ENCODE measurements at places on chromosomes 7 and 10. TPM values are rescaled to one million over a fixed set of nuclear protein-coding genes. Genes with fewer than 3 reads are reported as not detected.
A peak's percentile ranks its signal among the peaks of the same experiment; 100 is the strongest.

NPY4R gene
- polyA plus RNA-seq: not detected

DNA sequence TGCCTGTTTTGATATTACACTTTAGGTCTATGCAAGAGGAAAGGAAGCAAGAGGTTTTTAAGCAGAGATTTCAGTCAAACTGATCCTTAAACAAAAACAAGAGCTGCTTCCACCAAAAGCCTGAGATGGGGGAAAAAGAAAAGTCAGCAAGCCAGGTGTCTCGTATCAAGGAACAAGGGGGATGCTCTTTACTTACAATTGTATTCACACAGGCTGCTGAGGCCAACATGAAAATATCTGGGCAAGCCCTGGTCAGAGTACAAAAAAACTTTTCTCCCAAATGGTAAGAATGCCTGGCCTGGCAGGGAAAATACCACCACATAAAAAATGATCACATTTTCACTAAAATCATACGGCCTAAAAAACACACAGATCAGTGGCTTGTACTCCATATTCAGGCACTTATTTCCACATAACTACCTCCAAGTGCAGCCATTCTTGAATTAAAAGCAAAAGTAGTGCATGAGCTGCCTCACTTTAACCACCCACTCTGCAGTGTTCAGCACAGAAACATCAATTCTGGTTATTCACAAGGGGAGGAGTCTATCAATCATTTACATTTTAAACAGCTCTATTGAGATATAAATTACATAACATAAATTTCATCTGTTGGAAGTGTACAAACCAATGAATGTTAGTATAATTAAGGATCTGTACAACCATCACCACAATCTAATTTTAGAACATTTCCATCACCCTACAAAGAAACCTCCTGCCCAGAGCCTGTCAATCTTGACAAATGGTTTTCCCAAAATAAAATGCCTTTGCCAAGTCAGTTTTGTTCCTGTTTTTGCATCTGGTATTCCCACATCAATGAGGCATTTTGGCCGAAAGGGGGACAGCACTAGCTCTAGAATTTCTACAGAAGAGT is 70.2 kb downstream of the GRB10 start:
- no peaks in the 10 kb centered on the region for H3K36me3 ChIP-seq
- no peak for DNase-seq
- no peak overlapping the region for H3K27ac ChIP-seq
- H3K27me3 ChIP-seq: no peaks in the 10 kb centered on the region
- no peaks in the 10 kb centered on the region for H3K4me1 ChIP-seq
- H3K4me3 ChIP-seq: no peak overlapping the region

TRIL gene
- 0.26 TPM for polyA plus RNA-seq

SPDYE2B gene
- not detected for polyA plus RNA-seq

GRCh38 chr7:121278120-121279021 is 50.4 kb upstream of the WNT16 start:
- no peak for DNase-seq
- H3K27ac ChIP-seq: no peak overlapping the region
- no peak overlapping the region for H3K4me3 ChIP-seq
- no peaks in the 10 kb centered on the region for H3K4me1 ChIP-seq

HDAC9 gene
- polyA plus RNA-seq: 0.09 TPM

- no peaks in the 10 kb centered on the region for H3K4me1 ChIP-seq
- no peaks in the 10 kb centered on the region for H3K36me3 ChIP-seq
- H3K27ac ChIP-seq: no peak overlapping the region
- DNase-seq: no peak
These were observed 165.6 kb downstream of the RNLS start for GRCh38 chr10:88417387-88418030.

- H3K27ac ChIP-seq: no peak overlapping the region
- H3K27me3 ChIP-seq: no peaks in the 10 kb centered on the region
- DNase-seq: no peak
- H3K4me3 ChIP-seq: no peak overlapping the region
These were observed 132.8 kb downstream of the DYNC1I1 start for GRCh38 chr7:95905167-95905566.

DNA sequence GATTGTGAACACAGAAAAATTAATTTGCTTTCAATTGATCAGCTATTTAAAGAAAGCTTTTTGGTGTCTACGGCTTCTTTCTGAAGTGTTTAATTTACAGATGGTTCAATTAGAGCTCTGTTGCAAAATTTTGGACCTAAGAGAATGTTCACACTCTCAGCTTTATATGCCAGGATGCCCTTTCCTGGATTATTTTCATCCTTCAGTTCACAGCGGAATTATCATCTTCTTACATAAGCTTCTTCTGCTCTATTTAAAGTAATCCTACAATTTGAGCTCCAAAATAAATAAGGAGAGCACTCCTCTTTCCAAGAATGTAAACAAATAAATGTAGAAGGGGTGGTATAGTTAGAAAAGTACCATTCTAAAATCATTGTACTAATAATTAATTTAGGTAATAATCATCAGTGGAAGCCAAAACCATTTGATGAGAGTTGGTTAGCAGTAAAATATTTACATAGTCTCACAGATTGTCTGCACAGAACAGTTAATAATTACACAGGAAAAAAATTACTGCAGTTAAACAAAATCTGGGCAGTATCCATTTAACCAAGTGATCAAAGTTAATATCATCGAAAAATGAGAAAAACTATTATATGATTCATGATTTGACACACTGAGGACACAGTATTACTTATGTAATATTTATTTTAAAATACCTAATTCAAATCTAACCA is 298.0 kb upstream of the TMEM229A start:
- H3K27me3 ChIP-seq: no peaks in the 10 kb centered on the region
- no peaks in the 10 kb centered on the region for H3K4me1 ChIP-seq
- no peak overlapping the region for H3K27ac ChIP-seq
- no peaks in the 10 kb centered on the region for H3K36me3 ChIP-seq

DNA sequence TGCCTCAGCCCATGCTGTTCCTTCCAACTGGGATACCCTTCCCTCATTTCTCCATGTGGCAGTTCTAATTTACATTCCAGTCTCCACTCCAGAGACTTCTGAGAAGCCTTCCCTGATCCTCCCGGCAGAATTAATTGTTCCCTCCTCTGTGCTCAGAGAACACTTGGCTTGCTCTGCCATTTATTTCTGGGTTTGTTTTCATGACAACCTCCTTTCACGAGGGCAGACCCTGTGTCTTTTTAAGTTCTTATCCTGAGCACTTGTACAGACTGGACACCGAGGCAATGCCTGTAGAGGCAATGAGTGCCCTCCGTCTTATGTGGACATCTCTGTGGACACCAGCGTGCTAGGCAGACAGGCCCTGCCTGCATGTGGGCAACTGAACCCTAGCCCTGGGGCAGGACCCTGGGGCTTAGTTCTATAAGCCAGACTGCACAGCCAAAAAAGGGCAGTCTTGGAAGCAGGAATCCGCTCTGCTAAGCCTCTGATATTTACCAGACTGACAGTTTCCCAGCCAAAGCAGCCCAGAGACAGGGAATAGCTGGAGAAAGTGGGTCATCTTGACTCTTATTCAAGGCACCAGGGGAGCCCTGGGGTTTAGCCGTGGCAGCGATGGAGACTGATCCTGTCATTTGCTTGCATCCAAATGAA is 474.0 kb downstream of the RPS24 start:
- H3K4me3 ChIP-seq: no peak overlapping the region
- H3K27me3 ChIP-seq: no peaks in the 10 kb centered on the region
- H3K4me1 ChIP-seq: peaks cover 7% of the 10 kb centered on the region
- no peaks in the 10 kb centered on the region for H3K36me3 ChIP-seq
- H3K27ac ChIP-seq: no peak overlapping the region

GRCh38 chr7:80127412-80128160 is 7.0 kb upstream of the GNAI1 start:
- no peaks in the 10 kb centered on the region for H3K27me3 ChIP-seq
- no peak overlapping the region for H3K4me3 ChIP-seq
- peak; percentile 37 for DNase-seq
- no peaks in the 10 kb centered on the region for H3K36me3 ChIP-seq
- no peak overlapping the region for H3K27ac ChIP-seq

- H3K4me3 ChIP-seq: no peak overlapping the region
- peaks cover 52% of the 10 kb centered on the region for H3K4me1 ChIP-seq
- H3K27me3 ChIP-seq: no peaks in the 10 kb centered on the region
- H3K27ac ChIP-seq: no peak overlapping the region
- no peak for DNase-seq
These were observed 69.9 kb upstream of the GTF2I start for GRCh38 chr7:74587435-74588126.

- no peak overlapping the region for H3K27ac ChIP-seq
- DNase-seq: no peak
- no peak overlapping the region for H3K4me3 ChIP-seq
- H3K4me1 ChIP-seq: 0 out of 2 replicates have a peak, but pooled peaks cover 4% of the 10 kb centered on the region
- H3K27me3 ChIP-seq: no peaks in the 10 kb centered on the region
These were observed 75.5 kb upstream of the RPA3 start for GRCh38 chr7:7793921-7794320.

- DNase-seq: no peak
- H3K27me3 ChIP-seq: peaks cover 11% of the 10 kb centered on the region
- peaks cover 40% of the 10 kb centered on the region for H3K4me1 ChIP-seq
- no peak overlapping the region for H3K4me3 ChIP-seq
- H3K27ac ChIP-seq: no peak overlapping the region
- no peaks in the 10 kb centered on the region for H3K36me3 ChIP-seq
These were observed 73.7 kb downstream of the FOXL3 start for GRCh38 chr7:363626-364025.

- H3K4me3 ChIP-seq: no peak overlapping the region
- no peak overlapping the region for H3K27ac ChIP-seq
- DNase-seq: no peak
- H3K36me3 ChIP-seq: no peaks in the 10 kb centered on the region
- no peaks in the 10 kb centered on the region for H3K4me1 ChIP-seq
These were observed 54.1 kb upstream of the NPSR1 start for GRCh38 chr7:34603711-34604444.

DNA sequence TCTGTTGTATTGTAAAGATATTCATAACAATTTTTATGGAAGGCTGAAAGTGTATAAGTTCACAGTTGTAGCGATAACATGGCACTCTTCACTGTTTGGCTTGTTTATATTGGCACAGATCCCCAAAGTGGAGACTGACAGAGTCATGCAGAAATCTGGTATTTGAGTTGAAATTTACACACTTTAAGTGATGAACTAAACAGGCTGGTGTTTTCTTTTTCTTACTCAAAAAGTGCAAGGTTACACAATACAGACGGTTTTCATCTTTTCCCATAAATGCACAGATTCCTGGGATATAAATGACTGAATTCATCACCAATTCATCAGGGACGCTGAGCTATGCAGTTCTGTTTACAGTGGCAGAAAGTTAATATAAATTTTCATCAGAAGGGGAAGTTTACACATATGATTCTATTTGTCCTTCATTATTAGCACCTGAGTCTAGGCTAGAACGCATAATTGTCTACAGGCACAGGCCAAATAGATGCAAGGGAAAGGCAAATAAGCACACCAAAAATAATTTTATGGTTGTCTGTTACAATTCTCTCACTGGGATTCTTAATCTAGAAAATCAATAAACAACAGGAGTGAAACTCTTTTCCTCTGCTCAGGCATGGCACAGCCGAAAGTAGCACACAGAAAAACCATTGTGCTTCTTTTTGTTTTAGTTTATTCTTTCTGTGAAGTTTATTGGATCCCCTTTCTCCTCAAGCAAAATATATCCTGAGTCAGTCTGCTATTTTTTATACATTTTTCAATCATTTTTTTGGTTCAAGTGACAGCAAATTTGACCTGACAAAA is 88.0 kb downstream of the FOXP2 start:
- no peak for DNase-seq
- H3K4me3 ChIP-seq: no peak overlapping the region
- H3K27me3 ChIP-seq: no peaks in the 10 kb centered on the region
- H3K4me1 ChIP-seq: no peaks in the 10 kb centered on the region
- no peaks in the 10 kb centered on the region for H3K36me3 ChIP-seq

HPSE2 gene
- polyA plus RNA-seq: 0.01 TPM

DNA sequence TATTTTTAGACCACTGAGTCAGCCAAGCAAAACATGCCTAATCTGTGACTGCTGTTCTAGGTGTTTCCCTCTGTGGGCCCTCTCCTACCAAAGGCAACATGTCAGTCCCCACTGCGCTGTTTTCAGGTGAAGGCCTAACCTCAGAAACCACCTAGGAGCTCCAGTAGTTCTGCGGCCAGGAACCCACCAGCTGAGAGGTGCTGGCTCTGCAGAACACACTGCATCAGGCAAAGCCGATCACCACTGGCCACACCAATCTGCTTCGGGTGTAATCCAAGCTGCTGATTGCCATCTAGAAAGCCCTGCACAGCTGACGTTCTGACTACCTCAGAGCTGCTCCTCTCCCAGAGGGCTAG is 14.9 kb downstream of the CAMK2G start:
- H3K36me3 ChIP-seq: peaks cover 9% of the 10 kb centered on the region
- DNase-seq: no peak
- H3K27ac ChIP-seq: no peak overlapping the region
- no peak overlapping the region for H3K4me3 ChIP-seq
- H3K4me1 ChIP-seq: peaks cover 21% of the 10 kb centered on the region
- H3K27me3 ChIP-seq: no peaks in the 10 kb centered on the region

- H3K27ac ChIP-seq: no peak overlapping the region
- H3K27me3 ChIP-seq: peaks cover 19% of the 10 kb centered on the region
- DNase-seq: no peak
- H3K4me1 ChIP-seq: peaks cover 29% of the 10 kb centered on the region
These were observed 1.5 kb downstream of the UNC5B start for GRCh38 chr10:71213761-71214440.

DNA sequence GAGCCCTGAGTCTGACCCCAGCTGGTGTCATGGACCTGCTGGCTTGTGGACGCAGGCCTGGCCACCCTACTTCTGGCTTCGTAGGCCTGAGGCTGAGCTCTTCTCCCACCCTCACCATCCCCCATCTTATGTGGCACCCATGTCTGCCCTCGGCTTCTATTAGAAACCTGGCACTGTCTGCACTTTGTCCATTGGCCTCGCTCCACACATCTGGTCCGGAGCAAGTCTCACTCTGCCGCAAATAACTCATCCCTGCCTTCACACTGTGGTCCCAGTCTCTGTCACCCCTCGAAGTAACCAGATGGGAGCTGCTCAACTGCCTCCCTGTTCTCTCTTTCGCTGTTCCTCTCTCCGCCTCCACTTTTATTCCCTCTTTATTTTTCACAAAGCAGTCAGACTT is 78.6 kb downstream of the TRRAP start:
- no peak for DNase-seq
- no peak overlapping the region for H3K4me3 ChIP-seq
- no peak overlapping the region for H3K27ac ChIP-seq
- no peaks in the 10 kb centered on the region for H3K4me1 ChIP-seq
- peaks cover 44% of the 10 kb centered on the region for H3K36me3 ChIP-seq

GRCh38 chr7:28442540-28443420 is 30.5 kb downstream of the CREB5 start:
- H3K4me1 ChIP-seq: no peaks in the 10 kb centered on the region
- H3K4me3 ChIP-seq: no peak overlapping the region
- H3K36me3 ChIP-seq: no peaks in the 10 kb centered on the region
- H3K27ac ChIP-seq: no peak overlapping the region
- peaks cover 1% of the 10 kb centered on the region for H3K27me3 ChIP-seq
- no peak for DNase-seq

- no peak for DNase-seq
- no peak overlapping the region for H3K27ac ChIP-seq
- H3K4me3 ChIP-seq: no peak overlapping the region
- no peaks in the 10 kb centered on the region for H3K36me3 ChIP-seq
- no peaks in the 10 kb centered on the region for H3K27me3 ChIP-seq
These were observed 102.2 kb upstream of the ANKRD1 start for GRCh38 chr10:91022924-91023699.

- H3K36me3 ChIP-seq: no peaks in the 10 kb centered on the region
- H3K27ac ChIP-seq: no peak overlapping the region
- no peak for DNase-seq
- H3K27me3 ChIP-seq: peaks cover 5% of the 10 kb centered on the region
These were observed 2.5 kb downstream of the MMRN2 start for GRCh38 chr10:86954681-86955500.

GATA3 gene
- not detected for polyA plus RNA-seq
